Activated T-helper 1 cell treated with anti-CD3 and anti-CD28 coated beads, Interleukin-12 subunit alpha, Interleukin-12 subunit beta, Interleukin-2, Interleukin-4 antibody, amounts not matched to agents 30 ng/mL and 10 ng/mL and 1 ng/mL, durations not matched to agents 14 hours and 24 hours and 36 hours (primary cell): ENCODE measurements at places on chromosomes 6 and 20. TPM values are rescaled to one million over a fixed set of nuclear protein-coding genes. Genes with fewer than 3 reads are reported as not detected.

The HLA-A gene
- total RNA-seq = 1,482 and 1,503 TPM in 2 replicates

The OXT gene
- not detected in 2 replicates for total RNA-seq

The VSTM2L gene
- 0.29 TPM in 1 of 2 replicates, not detected in the other for total RNA-seq

The RPS6KA2 gene
- total RNA-seq = 2.0 and 2.7 TPM in 2 replicates

The BTBD3 gene
- total RNA-seq = 16.5 and 17.3 TPM in 2 replicates

The TINAG gene
- total RNA-seq = not detected in 2 replicates

The SLC35F1 gene
- total RNA-seq = not detected in 2 replicates

The PGC gene
- 0.60 TPM in 1 of 2 replicates, not detected in the other for total RNA-seq

- no peaks in the 10 kb centered on the region for H3K36me3 ChIP-seq
- no peak overlapping the region for H3K27ac ChIP-seq
- H3K4me3 ChIP-seq = no peak overlapping the region
- no peaks in the 10 kb centered on the region for H3K4me1 ChIP-seq
These were observed 61.7 kb upstream of the XRN2 start for GRCh38 chr20:21241406-21241805.

DNA sequence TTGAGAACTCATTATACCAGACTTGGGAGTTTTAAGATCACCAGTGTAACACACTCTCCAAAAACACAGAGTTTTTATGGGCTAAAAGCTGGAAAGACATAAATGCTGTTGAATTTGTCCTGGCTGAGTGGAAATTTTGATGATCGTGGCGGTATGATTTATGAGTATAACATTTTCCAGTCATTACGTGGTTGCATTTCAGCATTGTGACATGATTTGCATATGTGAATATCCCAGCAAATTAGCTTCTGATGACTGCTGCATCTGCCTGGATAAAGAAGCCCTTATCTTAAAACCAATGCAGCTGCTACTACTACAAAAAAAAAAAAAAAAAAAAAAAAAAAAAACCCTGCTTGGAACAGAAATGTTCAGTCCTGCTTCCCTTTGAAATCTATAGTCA lies 850.9 kb downstream of the TFAP2A start:
- H3K4me1 ChIP-seq = no peaks in the 10 kb centered on the region
- H3K36me3 ChIP-seq = no peaks in the 10 kb centered on the region
- no peak overlapping the region for H3K4me3 ChIP-seq
- H3K27me3 ChIP-seq = no peaks in the 10 kb centered on the region
- no peak overlapping the region for H3K27ac ChIP-seq

GRCh38 chr20:21713470-21713869 lies 8.0 kb downstream of the PAX1 start:
- no peak for DNase-seq
- no peak overlapping the region for H3K27ac ChIP-seq
- no peak overlapping the region for H3K4me3 ChIP-seq
- H3K36me3 ChIP-seq = peaks cover 1% of the 10 kb centered on the region
- H3K27me3 ChIP-seq = peaks cover 61% of the 10 kb centered on the region
- H3K4me1 ChIP-seq = no peaks in the 10 kb centered on the region

DNA sequence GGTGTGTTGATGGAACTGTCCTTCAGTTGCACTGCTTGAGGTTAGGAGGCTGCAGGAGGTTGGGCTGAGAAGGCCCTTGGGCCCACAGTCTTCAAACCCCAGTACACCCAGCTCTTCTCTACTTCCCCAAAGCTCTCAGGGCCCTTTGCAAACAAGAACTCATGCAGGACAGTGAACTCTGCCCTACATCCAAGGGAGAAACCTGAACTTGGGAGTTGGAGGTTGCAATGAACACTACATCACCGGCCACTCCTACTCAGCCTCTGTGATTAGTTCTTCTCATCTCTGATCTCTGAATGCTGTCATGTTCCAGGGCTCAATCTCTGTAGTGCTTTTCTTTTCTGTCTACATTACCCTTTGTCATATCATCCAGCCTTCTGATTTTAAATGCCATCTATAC lies 148.5 kb upstream of the PDE7B start:
- H3K27ac ChIP-seq = peak overlapping the region; percentile 32
- no peak for DNase-seq
- H3K27me3 ChIP-seq = peaks cover 6% of the 10 kb centered on the region
- H3K4me3 ChIP-seq = no peak overlapping the region

GRCh38 chr20:44215125-44215524 lies 4.6 kb upstream of the OSER1 start:
- no peak overlapping the region for H3K4me3 ChIP-seq
- peaks cover 58% of the 10 kb centered on the region for H3K4me1 ChIP-seq
- DNase-seq = peak; percentile 64
- H3K27ac ChIP-seq = peak overlapping the region; percentile 42
- peaks cover 4% of the 10 kb centered on the region for H3K36me3 ChIP-seq

GRCh38 chr20:62303340-62304226 lies 786 bp downstream of the ADRM1 start:
- H3K36me3 ChIP-seq = peaks cover 18% of the 10 kb centered on the region
- H3K4me1 ChIP-seq = peaks cover 28% of the 10 kb centered on the region
- H3K27me3 ChIP-seq = no peaks in the 10 kb centered on the region
- peak overlapping the region; percentile 70 for H3K27ac ChIP-seq

GRCh38 chr6:148628251-148628650 lies 118.6 kb upstream of the UST start:
- peaks cover 10% of the 10 kb centered on the region for H3K27me3 ChIP-seq
- no peak for DNase-seq
- no peaks in the 10 kb centered on the region for H3K36me3 ChIP-seq
- no peak overlapping the region for H3K4me3 ChIP-seq

DNA sequence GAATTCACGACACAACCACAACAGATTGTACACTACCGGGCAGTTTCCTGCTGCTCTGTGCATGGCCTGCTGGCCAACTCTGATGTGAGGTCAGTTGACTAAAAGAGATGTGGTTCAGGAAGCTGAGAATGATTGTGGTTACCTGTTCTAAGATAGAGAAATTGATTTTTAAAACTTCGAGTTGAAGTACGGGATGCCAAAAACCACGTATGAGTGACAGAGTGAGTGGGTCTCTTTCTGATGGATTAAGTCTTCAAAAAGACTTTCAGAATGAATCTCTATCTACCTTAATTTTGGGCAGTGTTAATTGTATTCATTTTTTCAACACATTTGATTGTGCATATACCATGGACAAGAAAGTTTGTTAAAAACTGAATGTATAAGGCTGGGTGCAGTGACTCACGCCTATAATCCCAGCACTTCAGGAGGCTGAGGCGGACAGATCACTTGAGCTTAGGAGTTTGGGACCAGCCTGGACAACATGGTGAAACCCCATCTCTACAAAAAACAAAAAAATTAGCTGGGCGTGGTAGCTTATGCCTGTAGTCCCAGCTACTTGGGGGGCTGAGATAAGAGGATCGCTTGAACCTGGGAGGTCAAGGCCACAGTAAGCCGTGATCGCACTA lies 121.2 kb downstream of the SGK1 start:
- H3K4me1 ChIP-seq = peaks cover 29% of the 10 kb centered on the region
- H3K36me3 ChIP-seq = peaks cover 4% of the 10 kb centered on the region
- DNase-seq = no peak
- H3K4me3 ChIP-seq = no peak overlapping the region
- H3K27me3 ChIP-seq = no peaks in the 10 kb centered on the region

GRCh38 chr6:7773914-7774313 lies 48.0 kb downstream of the BMP6 start:
- H3K27ac ChIP-seq = no peak overlapping the region
- no peak overlapping the region for H3K4me3 ChIP-seq
- no peaks in the 10 kb centered on the region for H3K4me1 ChIP-seq
- no peak for DNase-seq
- H3K36me3 ChIP-seq = no peaks in the 10 kb centered on the region

- no peaks in the 10 kb centered on the region for H3K36me3 ChIP-seq
- H3K4me3 ChIP-seq = no peak overlapping the region
- H3K27ac ChIP-seq = no peak overlapping the region
- H3K4me1 ChIP-seq = no peaks in the 10 kb centered on the region
- H3K27me3 ChIP-seq = peaks cover 1% of the 10 kb centered on the region
These were observed 57.7 kb downstream of the OGFRL1 start for GRCh38 chr6:71346334-71346694.

DNA sequence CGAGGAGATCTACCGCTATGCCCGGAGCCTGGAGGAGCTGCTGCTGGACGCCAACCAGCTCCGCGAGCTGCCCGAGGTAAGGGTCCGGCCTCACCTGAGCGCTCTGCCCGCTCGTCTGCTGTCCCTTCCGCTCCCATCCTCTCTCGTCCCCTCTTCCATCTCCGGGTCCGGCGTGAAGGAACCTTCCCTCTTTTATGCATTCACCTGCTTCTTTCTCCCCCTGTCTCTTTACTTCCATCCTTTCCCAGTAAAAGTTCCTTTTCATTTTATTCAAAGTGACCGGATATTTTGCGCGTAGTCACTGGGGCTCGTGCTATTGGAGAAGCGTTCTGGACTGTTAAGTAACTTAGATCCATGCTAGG lies 516 bp downstream of the LRRC1 start:
- no peaks in the 10 kb centered on the region for H3K36me3 ChIP-seq
- H3K27ac ChIP-seq = peak overlapping the region; percentile 78
- no peak for DNase-seq
- H3K4me3 ChIP-seq = peak overlapping the region; percentile 96

DNA sequence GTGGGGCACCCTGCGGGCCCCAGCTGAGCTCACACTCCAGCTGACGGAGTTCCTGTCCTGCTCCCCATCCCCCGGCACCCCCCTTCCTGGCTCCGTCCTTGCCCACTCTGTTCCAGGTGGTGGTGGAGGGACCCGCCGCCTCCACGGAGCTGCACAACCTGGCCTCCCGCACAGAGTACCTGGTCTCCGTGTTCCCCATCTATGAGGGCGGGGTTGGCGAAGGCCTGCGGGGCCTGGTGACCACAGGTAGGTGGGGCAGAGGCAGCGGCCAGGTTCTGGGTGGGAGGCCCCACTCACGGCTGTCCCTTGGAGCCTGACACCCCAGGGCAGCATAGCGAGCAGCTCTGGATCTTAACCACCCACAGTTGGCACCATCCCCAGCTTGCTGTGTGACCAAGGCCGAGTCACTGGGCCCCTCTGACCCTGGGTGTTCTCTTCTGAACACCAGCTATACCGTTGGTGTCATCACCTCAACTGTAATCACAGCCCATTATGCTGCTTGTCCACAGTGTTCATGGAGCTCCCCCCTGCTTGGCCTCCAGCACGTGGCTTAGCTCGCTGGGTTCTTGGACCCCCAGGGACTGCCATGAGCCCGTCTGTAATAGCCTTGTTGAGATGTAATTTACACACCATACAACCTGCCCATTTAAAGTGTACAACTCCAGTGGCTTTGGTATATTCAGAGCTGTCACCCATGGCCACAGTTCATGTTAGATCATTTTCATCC lies 17.4 kb downstream of the COL20A1 start:
- H3K4me3 ChIP-seq = no peak overlapping the region
- H3K27me3 ChIP-seq = no peaks in the 10 kb centered on the region
- no peaks in the 10 kb centered on the region for H3K4me1 ChIP-seq
- H3K27ac ChIP-seq = no peak overlapping the region
- no peaks in the 10 kb centered on the region for H3K36me3 ChIP-seq

- H3K4me3 ChIP-seq = no peak overlapping the region
- H3K4me1 ChIP-seq = no peaks in the 10 kb centered on the region
- DNase-seq = no peak
- H3K36me3 ChIP-seq = no peaks in the 10 kb centered on the region
- no peak overlapping the region for H3K27ac ChIP-seq
These were observed 24.8 kb upstream of the VSTM2L start for GRCh38 chr20:37877832-37878772.

- no peaks in the 10 kb centered on the region for H3K36me3 ChIP-seq
- no peak overlapping the region for H3K27ac ChIP-seq
- H3K4me1 ChIP-seq = no peaks in the 10 kb centered on the region
- H3K4me3 ChIP-seq = no peak overlapping the region
- DNase-seq = no peak
These were observed 154.3 kb upstream of the DTNBP1 start for GRCh38 chr6:15817100-15817499.

DNA sequence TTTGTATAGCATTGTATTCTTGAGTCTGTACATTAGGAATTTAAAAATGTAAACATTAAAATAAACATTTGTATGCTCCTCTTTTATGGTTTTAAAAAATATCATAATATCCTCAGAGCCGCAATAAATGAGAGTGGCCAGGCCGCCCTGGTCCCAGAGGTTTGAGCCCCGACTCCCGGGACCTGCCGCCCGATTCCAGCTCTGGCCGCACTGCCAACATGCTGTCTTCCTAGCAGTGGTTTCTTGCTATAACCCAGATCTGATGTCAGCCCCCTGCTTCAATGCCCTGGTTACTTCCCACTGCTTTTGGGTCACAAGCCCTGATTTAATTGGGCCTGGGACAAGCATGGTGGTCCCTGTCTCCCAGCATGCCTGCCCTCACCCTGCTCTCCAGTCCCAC lies 5.4 kb upstream of the ARID1B start:
- DNase-seq = no peak
- H3K4me1 ChIP-seq = peaks cover 35% of the 10 kb centered on the region
- no peaks in the 10 kb centered on the region for H3K36me3 ChIP-seq
- H3K4me3 ChIP-seq = no peak overlapping the region
- H3K27ac ChIP-seq = no peak overlapping the region

GRCh38 chr6:23340271-23340670 lies 770.9 kb downstream of the HDGFL1 start:
- no peaks in the 10 kb centered on the region for H3K4me1 ChIP-seq
- no peaks in the 10 kb centered on the region for H3K27me3 ChIP-seq
- no peak overlapping the region for H3K27ac ChIP-seq
- no peak for DNase-seq
- H3K36me3 ChIP-seq = no peaks in the 10 kb centered on the region
- H3K4me3 ChIP-seq = no peak overlapping the region

- H3K4me1 ChIP-seq = no peaks in the 10 kb centered on the region
- H3K4me3 ChIP-seq = no peak overlapping the region
- no peak for DNase-seq
- no peak overlapping the region for H3K27ac ChIP-seq
- no peaks in the 10 kb centered on the region for H3K36me3 ChIP-seq
These were observed 126.9 kb upstream of the BMP5 start for GRCh38 chr6:56002336-56002735.

DNA sequence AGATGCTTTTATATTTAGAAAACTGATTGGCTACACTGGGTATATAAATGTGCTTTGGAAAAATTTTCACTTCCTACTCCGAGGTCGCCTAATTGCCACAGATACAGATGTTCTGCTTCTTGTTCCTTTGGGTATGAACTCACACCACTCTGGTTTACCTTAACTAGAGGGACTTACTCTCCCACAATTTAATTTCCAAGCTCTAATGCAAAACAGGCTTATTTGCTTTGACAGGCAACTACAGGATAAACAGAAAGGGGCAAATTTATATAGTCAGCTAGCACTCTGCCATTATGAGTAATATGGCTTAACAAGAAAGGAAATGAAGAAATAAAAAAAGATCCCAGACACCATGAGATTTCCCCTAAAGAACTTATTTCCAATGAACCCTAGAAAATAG lies 156.9 kb upstream of the ZFP64 start:
- H3K4me3 ChIP-seq = no peak overlapping the region
- no peaks in the 10 kb centered on the region for H3K4me1 ChIP-seq
- no peak overlapping the region for H3K27ac ChIP-seq
- DNase-seq = no peak

GRCh38 chr20:7897781-7898364 lies 42.4 kb downstream of the HAO1 start:
- H3K4me1 ChIP-seq = no peaks in the 10 kb centered on the region
- H3K4me3 ChIP-seq = no peak overlapping the region
- no peaks in the 10 kb centered on the region for H3K27me3 ChIP-seq
- no peak for DNase-seq
